AG09319 (cell line): ENCODE measurements at places on chromosomes 4 and X.

- no peak for DNase-seq
Observed at GRCh38 chr4:152000518-152000917, 239.7 kb upstream of the GATB start.

DNA sequence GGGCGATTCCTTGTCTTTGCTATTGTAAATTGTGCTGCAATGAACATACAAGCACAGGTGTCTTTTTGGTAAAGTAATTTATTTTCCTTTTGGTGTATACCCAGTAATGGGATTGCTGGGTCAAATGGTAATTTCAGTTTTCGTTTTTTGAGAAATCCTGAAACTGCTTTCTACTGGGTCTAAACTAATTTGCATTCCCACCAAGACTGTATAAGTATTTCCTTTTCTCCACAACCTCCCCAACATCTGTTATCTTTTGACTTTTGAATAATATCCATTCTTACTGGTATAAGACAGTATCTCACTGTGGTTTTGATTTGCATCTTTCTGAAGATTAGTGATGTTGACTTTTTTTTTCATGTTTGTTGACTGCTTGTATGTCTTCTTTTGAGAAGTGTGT lies 2506.0 kb downstream of the PCDH7 start:
- DNase-seq = no peak

- no peak for DNase-seq
Observed at GRCh38 chr4:94758700-94759399, 1.1 kb downstream of the BMPR1B start.

- DNase-seq = no peak
Observed at GRCh38 chr4:124044867-124045266, 648.3 kb downstream of the SPRY1 start.

DNA sequence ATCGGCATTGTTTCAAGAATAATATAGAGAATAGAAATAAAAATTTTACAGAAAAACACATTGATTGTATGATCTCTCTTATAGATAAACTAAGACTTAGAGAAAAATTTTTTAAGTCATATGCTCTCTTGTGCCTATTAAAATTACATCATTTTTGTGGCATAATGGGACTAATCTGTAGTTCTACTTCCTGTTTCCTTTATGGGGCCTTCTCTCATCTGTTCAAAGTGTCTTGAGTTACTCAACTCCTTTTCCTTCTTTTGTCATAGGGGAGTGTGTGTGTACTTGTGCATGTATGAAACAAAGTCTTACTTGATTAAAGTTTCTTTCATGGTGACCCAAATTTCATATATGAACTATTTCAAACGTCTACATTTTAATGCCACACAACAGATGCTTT lies 1448.9 kb upstream of the TENM3 start:
- no peak for DNase-seq

DNA sequence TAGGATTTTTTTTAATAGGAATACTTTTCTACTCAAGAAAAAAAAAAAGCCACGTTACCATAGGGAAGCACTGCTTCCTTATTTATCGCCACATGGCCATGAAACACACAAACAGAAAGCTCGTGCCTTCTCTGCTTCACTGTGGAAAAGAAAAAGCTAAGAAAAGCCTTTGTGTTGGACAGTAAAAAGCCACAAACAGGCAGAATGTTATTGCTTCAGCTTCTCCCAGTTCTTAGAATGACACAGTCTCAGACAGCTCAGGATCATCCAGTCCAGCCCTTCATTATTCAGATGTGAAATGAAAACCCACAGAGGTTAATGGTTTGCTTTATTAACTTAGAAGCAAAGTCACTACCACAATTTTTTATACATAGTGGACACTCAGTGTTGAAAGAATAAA lies 181.6 kb upstream of the NOCT start:
- no peak for DNase-seq

DNA sequence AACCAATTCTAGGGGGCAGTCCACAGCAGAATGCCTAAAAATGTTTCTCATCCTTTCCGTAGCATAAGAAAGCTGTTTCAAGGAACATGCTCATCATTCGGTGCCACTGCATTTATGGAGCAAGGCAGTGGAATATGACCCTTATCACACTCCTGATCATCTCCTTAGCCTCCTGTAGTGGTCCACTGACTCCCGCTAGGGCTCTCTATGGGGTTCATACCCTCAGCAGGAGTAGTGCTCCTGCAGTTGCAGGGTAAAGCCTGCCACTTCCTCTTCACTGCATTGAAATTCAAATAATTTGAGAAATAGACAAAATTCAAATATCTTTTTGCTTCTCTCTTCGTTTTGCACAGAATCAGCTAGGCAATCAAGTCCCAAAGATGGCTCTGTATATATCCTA lies 107.0 kb downstream of the NDST3 start:
- no peak for DNase-seq

DNA sequence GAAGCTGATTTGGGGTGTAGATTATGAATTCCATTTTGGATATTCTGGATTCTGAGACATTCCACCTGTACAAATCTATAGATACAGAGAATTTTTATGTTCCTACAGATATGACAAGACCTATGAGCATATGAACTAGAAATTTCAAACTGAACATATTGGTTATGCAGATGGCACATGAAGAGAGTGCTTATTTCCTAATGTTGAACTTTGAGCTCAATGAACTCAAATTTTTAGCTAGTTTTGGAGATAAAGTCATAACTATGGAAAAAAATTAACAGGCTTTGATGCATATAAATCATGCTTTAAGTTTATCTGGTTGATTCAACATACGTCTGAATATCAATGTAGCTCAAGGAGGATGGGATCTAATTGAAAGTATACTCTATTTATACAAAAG lies 8.9 kb downstream of the CHIC2 start:
- no peak for DNase-seq

DNA sequence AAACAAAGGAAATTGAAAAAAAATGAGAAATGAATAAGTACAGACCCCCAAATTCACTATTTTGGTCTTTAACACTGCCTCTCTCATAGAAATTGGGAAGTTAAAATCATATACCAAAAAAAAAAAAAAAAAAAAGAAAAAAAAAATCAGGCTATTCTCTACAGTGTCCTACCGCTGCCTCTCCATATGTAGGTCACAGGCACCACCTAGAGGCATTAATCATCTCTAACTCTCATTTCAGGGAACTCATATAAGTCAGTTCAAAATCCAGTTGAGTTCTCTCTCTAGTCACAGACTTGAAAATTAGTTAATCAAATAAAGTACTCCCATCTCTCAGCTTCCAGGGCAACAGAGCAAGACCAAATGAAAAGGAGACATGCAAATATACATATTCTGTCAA lies 47.9 kb downstream of the COX18 start:
- DNase-seq = peak; percentile 20

GRCh38 chr4:6956434-6957147 lies 47.0 kb downstream of the TBC1D14 start:
- DNase-seq = no peak

DNA sequence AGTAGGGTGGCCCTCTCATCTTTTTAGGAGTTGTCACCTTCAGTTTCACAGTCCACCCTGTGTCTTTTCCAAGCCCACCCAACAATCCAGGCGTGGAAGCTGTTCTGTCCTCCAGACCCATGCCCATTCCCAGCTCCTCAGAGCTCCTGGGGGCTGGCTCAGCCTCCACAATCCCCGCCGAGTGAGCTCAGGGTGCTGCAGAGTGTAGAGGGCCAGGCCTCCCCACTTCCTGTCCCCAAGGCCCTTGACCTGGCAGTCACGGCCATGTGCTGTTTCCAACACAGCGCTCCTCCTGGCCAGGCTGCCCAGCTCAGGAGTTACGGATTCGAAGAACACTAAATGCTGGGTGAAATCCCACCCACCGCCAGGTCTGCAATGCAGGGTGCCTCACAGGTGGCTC lies 31.8 kb downstream of the PDHA1 start:
- DNase-seq = no peak

GRCh38 chrX:53072418-53073114 lies 9.6 kb upstream of the TSPYL2 start:
- DNase-seq = no peak

DNA sequence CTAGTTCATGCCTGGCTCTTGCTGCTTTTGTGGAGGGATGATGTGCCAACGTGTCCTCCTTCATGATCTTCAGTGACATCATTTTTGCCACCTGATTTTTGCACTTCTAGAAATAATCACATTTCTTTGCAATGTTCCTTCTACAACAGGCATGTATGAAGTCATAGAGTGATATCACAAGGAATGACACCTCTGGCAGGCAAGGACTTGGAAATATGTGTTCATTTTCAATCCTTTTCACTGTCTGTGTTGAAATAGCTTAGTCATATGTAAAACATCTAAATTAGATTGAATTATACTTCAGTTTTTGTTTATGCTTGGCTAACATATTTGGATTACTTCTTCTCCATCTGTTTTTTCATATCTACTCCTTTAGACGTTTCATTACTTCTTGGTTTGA lies 221.2 kb upstream of the STK26 start:
- DNase-seq = no peak

DNA sequence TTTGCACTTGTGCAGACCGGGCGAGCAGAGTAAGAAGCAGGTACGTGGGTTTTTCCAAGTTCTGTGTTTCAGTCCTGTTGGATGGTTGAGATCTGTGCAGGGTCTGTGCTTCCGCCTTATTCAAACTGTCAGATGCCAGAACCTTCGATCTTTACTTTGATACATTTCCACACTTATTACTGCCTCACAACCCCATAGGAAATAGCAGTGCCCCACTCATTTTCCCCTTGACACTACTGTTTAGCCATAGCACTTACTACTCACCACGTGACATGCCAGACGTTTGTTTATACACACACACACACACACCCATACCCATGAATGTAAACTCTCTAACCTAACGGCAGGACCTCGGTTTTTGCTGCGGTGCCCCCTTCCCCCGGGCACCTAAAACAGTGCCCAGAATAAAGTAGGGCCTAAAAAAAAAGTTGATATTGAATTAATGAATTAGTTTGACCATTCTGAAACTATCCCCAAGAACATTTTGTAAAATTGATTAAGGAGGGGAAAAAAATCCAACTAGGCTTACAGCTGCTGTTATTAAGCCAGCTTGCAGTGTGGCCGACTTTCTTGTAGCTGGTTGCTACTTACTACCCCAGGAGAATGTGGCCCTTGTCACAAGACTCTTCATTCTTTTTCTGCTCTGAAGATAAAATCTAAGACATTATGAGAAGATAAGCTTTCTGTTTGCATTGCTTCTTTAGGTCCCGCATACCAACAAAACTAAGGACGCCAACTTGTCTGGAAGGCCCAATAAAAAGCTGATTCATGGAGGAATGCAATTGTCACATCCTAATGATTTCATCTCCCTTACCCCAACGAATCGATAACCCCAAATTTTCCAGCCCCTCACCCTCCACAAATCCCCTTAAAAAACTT lies 704 bp upstream of the SEPSECS start:
- no peak for DNase-seq

- DNase-seq = peak; percentile 55
Observed at GRCh38 chr4:23728393-23728792, 161.5 kb downstream of the PPARGC1A start.

DNA sequence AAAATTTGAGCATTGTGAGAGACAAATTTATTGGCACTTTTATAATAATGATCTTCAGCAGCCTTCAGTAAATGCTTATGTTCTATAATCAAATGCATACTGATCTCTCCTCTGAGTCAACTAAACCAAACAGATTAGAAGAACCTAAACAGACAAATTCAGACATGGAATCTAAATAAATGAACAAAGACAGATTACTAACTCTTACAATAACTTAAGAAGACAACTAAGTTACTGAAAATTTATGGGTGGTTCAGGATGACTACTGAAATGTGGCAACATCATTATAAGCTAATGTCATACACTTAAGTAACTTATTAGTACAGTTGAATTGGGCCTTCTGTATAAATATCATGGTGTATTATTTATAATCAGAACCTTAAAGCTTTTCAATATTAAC lies 127.3 kb downstream of the NEK1 start:
- no peak for DNase-seq

DNA sequence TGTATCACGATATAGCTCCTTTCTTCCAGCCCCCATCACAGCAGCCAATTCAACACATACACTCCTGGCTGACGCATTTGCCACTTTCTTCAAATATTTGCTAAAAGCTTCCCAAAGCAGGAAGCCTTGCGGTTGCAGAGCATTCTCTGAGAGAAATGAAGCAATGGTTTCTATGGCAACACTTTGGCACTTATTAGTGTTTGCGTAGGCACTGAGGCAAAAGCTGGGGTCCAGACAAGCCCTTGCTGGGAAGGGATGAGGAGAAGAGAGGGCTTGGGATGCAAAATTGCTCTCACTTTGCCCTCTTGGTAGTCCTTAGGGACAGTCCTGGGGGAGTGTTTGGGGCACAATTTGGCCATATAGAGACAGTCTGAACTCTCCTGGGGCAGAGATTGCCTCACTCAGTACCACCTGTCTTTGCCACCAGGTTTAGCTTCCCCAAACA lies 55.0 kb upstream of the PAK3 start:
- DNase-seq = peak; percentile 58

DNA sequence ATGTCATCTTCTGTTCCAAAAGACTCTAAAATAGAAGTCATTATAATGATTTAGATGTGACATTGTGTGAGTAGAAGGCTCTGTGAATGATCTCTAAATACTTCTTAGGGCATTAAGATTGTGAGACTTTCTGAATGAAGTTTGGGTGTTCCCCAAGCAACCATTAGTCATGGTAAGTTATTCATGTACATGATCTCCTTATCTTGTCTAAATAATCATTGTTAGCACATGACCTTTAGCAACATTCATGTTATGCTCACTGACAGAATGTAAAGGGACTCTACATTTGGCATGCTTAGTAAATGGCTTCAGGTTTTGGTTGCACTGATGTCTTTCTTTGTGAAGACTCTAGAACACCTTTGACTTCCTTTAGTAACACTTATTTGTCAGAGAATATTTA lies 140.8 kb upstream of the AGA start:
- DNase-seq = no peak

DNA sequence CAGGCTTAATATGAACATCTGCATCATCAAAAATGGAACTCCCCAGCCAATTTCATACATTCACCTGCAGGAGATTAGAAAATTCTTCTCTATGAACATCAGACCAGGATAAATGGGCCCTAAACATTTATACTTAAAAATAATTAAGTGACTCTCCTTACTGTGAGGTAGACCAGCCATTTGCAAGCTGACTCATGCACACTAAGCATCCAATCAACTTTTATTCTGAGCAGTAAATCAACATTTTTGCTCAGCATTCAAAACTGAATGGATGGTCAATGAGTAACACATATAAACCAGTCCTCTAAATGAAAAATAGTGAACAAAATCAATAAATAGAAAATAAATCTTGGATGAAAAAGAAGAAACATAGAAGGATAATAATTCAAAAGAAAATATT lies 19.9 kb upstream of the PCDH10 start:
- DNase-seq = no peak
